ENCODE measurements at places on chromosomes 12 and 14. TPM values are rescaled to one million over a fixed set of nuclear protein-coding genes. Genes with fewer than 3 reads are reported as not detected.

LRRC43 gene
- 0.71 TPM for total RNA-seq

HCAR3 gene
- not detected for total RNA-seq

OAS1 gene
- 8.4 TPM for total RNA-seq

CLEC9A gene
- total RNA-seq, result not detected

TBX5 gene
- total RNA-seq, result 238 TPM

FCF1 gene
- total RNA-seq, result 20.0 TPM

TRHDE gene
- total RNA-seq, result 3.4 TPM

PLEKHD1 gene
- total RNA-seq, result not detected

ASCL1 gene
- not detected for total RNA-seq

RNF212B gene
- total RNA-seq, result not detected

SSTR1 gene
- total RNA-seq, result 1.8 TPM

PAPLN gene
- total RNA-seq, result 5.1 TPM

DTX1 gene
- 4.0 TPM for total RNA-seq

FERMT2 gene
- 89.1 TPM for total RNA-seq

GRCh38 chr14:54489731-54490444 lies 1.1 kb upstream of the GMFB start:
- H3K27me3 ChIP-seq, result no peaks in the 10 kb centered on the region
- DNase-seq, result no peak
- H3K27ac ChIP-seq, result peak overlapping the region; percentile 95
- peak overlapping the region; percentile 64 for H3K4me3 ChIP-seq
- H3K4me1 ChIP-seq, result no peaks in the 10 kb centered on the region

DNA sequence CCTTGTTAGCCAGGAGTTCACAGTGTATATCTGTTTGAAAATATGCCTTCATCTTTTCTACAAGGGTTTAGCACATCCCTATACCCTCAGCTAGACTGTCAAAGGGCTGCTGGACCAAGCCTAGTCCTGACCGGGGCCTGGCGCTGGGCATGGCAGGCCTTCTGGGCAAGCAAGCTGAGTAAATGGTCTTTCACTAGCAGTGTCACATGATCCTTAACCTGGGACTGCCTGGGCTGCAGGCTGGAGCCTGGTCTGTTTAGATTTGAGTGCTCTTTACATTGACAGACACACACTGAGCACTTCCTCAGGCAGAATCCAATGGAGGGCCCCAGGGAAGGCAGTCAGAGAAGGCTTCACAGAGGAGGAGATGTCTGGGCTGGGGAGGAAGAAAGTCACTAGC lies 6.9 kb upstream of the AVIL start:
- no peak for DNase-seq
- H3K27ac ChIP-seq, result no peak overlapping the region
- H3K4me1 ChIP-seq, result peaks cover 53% of the 10 kb centered on the region

DNA sequence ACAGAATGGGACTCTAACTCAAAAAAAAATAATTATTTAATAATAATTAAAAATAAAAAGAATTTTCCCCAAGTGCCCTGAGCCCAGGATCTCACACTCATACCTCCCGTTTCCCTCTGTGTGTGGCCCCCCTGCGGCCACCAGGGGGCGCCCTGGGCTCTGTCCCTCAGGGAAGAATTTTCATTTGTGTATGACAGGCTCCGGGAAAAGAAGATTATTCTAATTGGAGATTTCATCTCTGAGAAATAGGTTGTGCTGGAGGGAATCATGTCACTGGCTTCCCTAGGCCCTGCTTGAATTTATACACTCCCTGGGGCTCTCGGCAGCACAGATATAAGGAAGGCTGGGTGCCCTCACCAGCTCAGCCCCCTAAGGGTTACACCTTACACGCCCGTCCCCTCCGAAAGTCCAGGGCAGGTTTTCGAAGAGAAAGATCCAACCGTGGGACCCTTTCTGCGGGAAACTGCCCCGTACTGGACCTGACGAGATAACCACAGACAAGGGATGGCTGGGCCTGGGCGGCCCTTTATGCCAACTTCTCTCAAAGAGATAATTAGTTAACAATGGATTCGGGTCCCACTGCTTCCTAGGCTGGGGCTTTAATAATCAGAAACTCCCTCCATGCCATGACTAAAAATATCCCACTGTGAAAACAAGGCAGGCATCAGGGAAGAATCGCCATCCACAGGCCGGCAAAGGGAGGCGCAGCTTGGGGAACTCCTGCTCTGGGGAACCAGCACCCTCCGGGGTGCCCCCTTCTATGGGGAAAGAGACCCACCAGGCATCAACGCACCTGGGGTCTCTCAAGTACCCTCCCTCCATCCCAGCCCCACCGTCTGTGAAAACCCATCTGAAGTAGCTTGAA lies 80.7 kb downstream of the KDM2B start:
- H3K4me1 ChIP-seq, result no peaks in the 10 kb centered on the region
- DNase-seq, result peak; percentile 82
- H3K27ac ChIP-seq, result peak overlapping the region; percentile 76
- H3K27me3 ChIP-seq, result no peaks in the 10 kb centered on the region

GRCh38 chr12:19423166-19423930 lies 15.9 kb upstream of the AEBP2 start:
- H3K27me3 ChIP-seq, result no peaks in the 10 kb centered on the region
- no peaks in the 10 kb centered on the region for H3K36me3 ChIP-seq
- no peak for DNase-seq
- no peaks in the 10 kb centered on the region for H3K4me1 ChIP-seq
- H3K27ac ChIP-seq, result no peak overlapping the region
- H3K4me3 ChIP-seq, result no peak overlapping the region

GRCh38 chr12:64688219-64688618 lies 71.0 kb downstream of the GNS start:
- H3K27me3 ChIP-seq, result no peaks in the 10 kb centered on the region
- no peak for DNase-seq
- no peaks in the 10 kb centered on the region for H3K4me1 ChIP-seq

- H3K27me3 ChIP-seq, result no peaks in the 10 kb centered on the region
- no peak overlapping the region for H3K27ac ChIP-seq
- DNase-seq, result no peak
- no peak overlapping the region for H3K4me3 ChIP-seq
- H3K4me1 ChIP-seq, result no peaks in the 10 kb centered on the region
Measured at GRCh38 chr12:125434936-125435443, 369.8 kb downstream of the AACS start.

DNA sequence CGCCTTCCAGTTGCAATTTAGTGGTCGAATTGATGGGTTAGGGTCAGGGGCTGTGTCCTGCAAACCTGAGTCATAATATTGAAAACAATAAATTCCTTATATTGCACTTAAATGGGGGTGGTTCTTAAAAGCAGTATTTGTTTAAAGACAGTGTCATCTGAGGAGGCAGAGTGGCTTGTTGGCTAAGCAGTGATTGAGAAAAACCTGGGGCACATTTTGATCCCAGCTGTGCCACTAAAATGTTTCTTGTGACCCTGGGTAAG lies 48.4 kb downstream of the FBXW8 start:
- H3K27me3 ChIP-seq, result no peaks in the 10 kb centered on the region
- H3K36me3 ChIP-seq, result no peaks in the 10 kb centered on the region
- H3K4me3 ChIP-seq, result no peak overlapping the region
- no peaks in the 10 kb centered on the region for H3K4me1 ChIP-seq
- no peak overlapping the region for H3K27ac ChIP-seq

DNA sequence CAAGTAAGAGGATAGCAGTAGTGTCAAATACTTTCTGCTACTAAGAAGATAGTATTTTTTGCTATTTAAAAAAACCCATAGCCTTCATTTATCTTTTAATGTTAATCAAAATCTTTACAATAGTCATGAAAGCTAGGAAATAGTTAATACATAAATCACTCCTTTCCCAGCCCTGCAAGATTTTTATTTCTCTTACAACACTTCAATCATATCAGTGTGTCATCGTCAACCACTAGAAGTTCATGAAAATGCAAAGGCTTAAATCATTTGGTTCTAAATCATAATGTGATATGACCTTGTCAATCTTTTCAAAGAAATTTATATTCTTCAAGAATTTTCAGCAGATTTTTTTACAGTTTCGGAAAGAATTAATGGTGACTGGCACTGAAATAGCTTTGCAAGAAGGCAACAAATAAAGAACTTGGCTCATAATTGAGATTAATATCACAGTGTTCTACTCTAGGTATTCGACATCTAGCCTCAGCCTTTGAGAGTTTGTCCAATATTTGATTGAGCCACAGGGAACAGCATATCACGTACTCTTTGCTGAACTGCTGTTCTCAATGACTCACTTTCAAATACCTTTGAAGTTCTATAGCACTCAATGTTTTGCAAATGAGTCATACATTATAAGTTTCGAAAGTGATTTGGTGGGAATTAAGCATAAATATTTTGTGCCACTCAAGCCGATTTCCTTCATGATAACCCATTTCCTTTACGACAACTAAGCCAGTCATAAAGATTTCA lies 384.0 kb upstream of the FOXG1 start:
- no peak overlapping the region for H3K4me3 ChIP-seq
- no peaks in the 10 kb centered on the region for H3K4me1 ChIP-seq
- H3K27me3 ChIP-seq, result no peaks in the 10 kb centered on the region
- H3K27ac ChIP-seq, result no peak overlapping the region
- no peak for DNase-seq

GRCh38 chr14:56357428-56357827 lies 222.2 kb upstream of the TMEM260 start:
- H3K4me3 ChIP-seq, result no peak overlapping the region
- no peak for DNase-seq
- no peaks in the 10 kb centered on the region for H3K27me3 ChIP-seq
- no peaks in the 10 kb centered on the region for H3K4me1 ChIP-seq
- no peaks in the 10 kb centered on the region for H3K36me3 ChIP-seq
- H3K27ac ChIP-seq, result no peak overlapping the region

GRCh38 chr12:80032946-80033345 lies 66.4 kb upstream of the OTOGL start:
- H3K27me3 ChIP-seq, result no peaks in the 10 kb centered on the region
- no peak for DNase-seq
- no peak overlapping the region for H3K4me3 ChIP-seq
- H3K27ac ChIP-seq, result peak overlapping the region; percentile 25
- H3K4me1 ChIP-seq, result no peaks in the 10 kb centered on the region

All from right atrium auricular region (tissue), 2 donors.